Fibroblast of skin of right quadriceps (primary cell): ENCODE measurements at places on chromosomes 6 and 20.

DNA sequence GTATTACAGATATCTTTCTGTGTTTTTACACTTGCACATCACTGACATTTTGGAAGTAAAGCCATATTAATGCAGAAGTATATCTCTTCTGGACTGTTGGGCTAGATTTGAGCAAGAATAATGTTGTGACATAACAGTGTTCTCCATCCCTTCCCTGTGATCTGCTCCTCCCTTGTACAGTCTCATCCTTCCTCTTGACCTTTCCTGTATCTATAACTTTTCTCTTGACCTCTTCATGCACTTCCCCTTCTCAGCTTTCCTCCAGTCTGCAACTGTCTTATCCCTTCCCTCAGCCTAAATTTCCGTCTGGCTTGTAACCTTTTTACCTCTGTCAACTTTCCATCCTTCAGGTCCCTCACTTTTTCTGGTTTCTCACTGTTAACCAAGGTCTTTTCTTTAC is 29.8 kb downstream of the NCOA3 start:
- no peak for DNase-seq

DNA sequence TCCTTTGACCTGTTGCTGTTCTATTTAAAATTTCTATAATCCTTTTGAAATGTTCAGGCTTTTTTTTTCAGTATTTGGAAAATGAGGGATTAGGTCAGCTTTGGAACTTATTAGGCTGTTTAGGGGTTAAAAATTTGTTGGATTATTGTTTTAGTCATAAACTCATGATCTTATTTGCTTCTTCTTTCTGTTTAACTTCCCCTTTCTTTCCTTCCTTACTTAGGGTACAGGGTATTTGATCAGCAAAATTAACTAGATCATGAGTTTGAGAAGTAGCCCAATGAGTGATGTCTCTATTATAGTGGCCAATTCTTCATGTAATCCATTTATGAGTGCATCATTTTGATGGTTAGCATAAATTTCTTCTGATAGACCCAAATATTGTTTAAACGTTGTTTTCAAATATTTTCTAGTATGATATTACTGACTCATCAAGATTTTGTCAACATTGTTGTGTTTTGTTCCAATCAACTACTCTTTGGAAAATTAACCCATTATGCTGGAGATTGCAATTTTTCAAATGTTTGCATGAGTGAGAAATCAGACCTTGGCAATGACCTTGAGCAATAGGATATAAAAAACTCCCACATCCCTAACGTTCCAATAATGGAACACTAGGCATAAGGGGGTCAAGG is 94.4 kb downstream of the OTOR start:
- no peak for DNase-seq

DNA sequence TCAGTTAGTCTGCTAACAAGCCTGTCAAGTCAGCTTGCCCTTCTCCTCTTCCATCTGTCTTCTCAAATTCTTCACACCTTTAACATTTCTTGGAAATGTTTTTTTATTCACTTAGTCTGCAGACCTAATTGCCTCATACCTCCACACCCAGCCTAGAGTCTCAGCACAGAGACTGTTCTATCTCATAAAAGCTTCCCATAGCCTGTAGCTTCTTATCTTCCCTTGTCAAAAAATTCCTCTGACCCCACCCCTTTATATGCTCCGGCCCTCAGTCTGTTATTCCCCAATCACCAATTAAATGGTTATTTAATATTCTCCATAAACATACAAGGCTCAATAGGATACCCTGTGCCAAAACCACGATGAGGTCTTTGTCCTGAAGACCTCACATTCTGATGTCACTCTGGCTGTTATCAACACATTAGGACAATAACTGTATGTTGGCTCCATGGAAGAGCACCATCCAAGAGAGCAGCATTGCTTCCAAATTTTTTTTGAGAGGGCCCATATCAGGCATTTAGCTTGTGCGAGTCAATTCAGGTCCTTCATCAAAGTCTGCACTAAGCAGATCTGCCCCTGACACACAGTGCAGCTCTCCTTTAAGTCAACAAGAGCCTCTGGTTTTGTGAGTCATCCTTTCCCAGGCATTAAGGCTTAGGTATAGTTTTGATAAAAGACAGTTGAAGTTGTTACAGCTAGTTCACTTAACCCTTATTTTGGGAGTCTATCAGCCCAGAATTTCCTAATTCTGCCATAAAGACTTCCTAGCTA is 83.2 kb upstream of the TBX18 start:
- DNase-seq = peak; percentile 65

GRCh38 chr20:47208534-47209174 is 147.8 kb downstream of the ZMYND8 start:
- DNase-seq = no peak

- no peak for DNase-seq
Observed at GRCh38 chr20:60591172-60591799, 633.1 kb downstream of the CDH26 start.

DNA sequence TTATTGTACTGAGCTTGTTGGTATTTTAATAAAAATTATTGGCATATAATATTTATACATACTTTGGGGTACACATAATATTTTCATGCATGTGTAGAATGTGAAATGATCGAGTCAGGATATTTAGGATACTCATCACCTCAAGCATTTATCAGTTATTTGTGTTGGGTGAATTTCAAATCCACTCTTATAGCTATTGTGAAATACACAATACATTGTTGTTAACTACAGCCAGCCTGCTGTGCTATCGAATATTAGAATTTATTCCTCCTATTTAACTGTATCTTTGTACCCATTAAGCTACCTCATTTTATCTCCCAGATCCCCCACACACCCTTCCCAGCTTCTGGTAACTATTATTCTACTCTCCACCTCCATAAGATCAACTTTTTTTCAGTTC is 14.6 kb upstream of the MICB start:
- no peak for DNase-seq

- DNase-seq = no peak
Observed at GRCh38 chr20:33833333-33833732, 22.2 kb downstream of the CHMP4B start.

- peak; percentile 57 for DNase-seq
Observed at GRCh38 chr20:33893314-33893713, 82.2 kb downstream of the CHMP4B start.

- DNase-seq = no peak
Observed at GRCh38 chr6:74753883-74754600, 451.8 kb downstream of the COL12A1 start.

DNA sequence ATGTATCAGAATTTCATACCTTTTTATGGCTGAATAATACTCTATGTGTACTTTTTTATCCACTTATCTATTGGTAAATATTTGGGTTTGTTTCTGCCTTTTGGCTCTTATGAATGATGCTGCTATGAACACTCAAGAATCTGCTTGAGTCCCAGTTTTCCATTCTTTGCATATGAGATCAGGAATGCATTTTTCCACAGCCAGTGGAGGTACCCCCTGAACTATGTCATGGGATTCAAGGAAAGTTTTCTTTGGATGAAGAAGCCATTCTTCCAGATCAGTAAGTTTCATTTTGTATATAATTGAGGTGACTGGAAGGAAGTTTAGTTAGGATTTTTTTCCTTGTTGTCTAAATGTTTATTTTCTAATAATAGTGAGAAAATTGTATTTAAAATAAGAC is 40.9 kb downstream of the NKX2-4 start:
- no peak for DNase-seq

DNA sequence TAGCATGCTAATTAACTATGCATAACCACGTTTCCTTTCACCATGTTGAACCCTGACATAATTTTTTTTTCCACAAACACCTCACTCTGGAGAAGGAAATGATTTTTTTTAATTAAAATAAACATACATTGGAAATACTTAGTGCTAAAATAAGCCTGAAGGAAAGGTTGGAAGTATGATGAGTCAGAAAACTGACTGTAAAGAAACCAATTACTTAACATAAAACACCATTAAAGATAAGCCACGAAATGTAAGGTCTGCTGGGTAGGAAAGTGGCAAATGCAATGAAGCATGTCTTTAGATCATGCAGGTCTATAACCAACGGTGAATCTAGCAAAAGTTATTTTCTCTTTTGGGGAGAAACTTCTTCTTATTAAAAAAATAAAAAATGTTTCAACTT is 47.5 kb downstream of the OPRM1 start:
- DNase-seq = no peak

- DNase-seq = peak; percentile 34
Observed at GRCh38 chr6:96899019-96899418, 1.3 kb upstream of the NDUFAF4 start.

- DNase-seq = peak; percentile 43
Observed at GRCh38 chr6:11618533-11618932, 81.0 kb downstream of the TMEM170B start.

DNA sequence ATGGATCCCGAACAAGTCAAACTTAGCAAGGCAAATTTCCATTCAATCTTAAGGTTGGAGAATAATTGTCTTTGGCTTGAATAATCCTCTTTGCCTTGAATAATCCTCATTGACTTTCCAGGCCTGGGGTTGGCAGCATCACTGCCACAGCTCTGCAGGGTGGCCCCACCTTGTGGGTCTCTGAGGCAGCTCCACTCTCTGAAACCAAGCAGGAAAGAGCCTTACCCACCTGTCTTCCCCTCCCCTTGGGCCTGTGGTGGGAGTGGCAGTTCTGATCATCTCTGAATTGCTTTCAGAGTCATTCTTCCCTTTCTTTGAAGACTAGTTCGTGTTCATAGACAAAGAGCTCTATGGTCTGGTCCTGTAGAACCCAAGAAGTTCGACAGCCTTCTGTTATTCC is 47.5 kb downstream of the KCNQ5 start:
- DNase-seq = no peak

GRCh38 chr6:28633445-28634215 is 107.9 kb downstream of the GPX5 start:
- no peak for DNase-seq
